ENCODE measurements at places on chromosomes 1 and 21.

GRCh38 chr21:35088319-35088771 is 39.2 kb upstream of the RUNX1 start:
- peak; percentile 63 for DNase-seq

DNA sequence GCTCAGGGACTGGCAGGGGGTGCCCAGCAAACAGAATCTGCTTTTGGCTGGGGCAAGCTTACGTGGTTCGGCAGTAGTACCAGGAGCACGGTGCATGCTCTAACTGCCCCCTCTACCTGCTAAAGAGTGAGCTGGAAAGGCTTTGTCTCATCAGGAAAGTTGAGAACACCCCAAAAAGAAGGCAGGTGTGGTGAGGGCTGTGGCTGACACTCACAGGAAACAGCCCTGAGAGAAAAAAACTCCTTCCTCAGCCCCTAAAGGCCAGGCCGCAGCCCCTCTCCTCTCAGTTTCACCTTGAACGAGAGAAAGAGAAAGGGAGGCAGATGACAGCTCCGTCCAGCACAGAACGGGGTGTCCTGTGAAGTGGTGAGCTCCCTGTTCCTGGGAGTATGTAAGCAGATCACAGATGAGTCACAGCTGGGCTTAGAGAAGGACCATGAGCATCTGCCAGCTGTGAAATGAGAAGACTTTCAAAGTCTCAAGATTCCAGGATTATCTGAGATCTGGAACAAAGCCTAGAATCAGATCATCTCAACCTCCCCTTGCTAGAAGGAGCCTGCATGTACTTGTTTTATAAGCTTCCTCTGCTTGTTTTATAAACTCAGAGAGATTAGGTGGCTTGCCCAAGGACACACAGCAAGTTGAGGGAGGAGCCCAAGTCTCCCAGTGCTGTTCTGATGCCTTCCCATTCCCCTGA is 13.4 kb downstream of the LAPTM5 start:
- DNase-seq: peak; percentile 61

DNA sequence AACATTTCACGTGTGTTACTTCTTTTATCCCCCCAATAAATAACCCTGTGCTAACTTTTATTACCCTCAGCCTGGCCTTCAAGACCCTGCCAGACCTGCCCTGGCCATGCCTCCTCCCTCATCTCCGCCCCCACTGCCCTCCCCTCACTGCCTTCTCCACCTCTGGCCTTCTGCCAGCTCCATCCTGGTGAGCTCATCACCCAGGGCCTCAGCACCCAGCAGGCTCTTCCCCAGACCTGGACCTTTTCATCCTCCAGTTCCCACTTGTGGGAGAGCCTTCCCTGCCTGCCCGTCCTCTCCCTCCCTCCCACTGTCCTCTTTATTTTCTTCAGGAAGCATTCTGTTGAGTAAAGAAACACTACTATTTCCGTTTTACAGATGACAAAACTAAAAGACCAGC is 72.0 kb downstream of the SLC66A1 start:
- DNase-seq: no peak

DNA sequence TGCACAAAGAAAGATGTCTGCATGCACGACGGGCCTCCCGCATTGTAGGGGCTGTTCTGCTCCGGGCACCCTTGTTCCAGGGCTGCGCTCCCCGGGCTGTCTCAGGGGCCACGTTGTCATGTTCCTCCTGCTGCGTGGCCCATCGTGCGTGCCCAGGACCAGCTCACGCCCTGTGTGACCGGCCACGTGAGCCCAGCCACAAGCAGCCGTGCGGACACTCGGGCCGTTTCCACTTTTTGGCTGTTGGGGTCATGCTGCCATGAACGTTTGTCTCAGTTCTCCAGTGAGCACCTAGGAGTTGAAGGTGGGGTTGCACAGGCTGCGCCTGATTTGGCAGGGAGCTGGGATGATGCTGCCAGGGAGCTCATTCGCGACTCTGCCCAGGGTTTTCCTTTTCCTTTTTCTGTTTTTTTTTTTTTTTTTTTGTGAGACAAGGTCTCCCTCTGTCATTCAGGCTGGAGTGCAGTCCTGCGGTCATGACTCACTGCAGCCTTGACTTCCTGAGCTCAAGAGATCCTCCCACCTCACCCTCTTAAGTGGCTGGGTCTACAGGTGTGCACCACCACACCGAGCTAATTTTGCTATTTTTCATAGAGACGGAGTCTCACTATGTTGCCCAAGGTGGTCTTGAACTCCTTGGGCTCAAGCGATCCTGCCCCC is 17.4 kb downstream of the PDXK start:
- no peak for DNase-seq

GRCh38 chr1:151416231-151416630 is 16.9 kb downstream of the PSMB4 start:
- no peak for DNase-seq

DNA sequence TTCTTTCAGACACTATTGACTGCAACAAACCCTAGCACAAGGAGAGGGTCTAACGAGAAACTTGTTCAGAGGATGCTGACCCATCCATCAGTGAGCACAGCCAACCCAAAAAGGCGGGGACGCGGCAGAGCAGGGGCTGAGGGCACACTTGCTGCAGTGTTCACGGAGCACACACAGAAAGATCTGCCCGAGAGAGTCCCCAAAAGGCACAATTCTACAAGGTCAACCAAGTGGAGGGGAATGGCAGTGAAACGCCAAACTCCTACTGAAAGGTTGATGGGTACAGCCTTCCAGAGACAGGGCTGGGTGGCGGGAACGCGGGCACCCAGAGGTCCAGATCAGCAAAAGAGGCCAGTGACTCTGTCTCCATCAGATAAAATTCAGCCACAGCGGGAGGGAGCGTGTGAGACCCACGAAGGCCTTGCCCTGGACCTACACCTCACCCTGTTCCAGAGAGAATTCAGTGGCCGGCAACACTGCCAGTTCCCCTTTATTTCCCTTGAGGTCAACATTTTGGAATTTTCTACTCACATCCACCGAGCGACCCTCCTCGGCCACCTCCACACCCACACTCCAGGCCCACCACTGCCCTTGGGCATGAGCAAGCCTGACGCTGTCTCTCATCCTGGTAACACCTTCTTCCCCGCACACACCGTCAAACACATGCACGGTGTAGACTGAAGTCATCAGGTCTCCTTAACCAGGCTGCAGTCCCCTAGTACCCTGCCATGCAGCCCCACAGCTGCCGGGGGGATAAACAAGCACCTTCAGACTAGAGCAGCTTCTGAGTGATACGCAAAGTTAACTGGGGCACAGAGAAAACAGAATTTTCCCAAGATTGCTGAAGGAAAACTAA is 5.5 kb downstream of the GNG4 start:
- DNase-seq: no peak

DNA sequence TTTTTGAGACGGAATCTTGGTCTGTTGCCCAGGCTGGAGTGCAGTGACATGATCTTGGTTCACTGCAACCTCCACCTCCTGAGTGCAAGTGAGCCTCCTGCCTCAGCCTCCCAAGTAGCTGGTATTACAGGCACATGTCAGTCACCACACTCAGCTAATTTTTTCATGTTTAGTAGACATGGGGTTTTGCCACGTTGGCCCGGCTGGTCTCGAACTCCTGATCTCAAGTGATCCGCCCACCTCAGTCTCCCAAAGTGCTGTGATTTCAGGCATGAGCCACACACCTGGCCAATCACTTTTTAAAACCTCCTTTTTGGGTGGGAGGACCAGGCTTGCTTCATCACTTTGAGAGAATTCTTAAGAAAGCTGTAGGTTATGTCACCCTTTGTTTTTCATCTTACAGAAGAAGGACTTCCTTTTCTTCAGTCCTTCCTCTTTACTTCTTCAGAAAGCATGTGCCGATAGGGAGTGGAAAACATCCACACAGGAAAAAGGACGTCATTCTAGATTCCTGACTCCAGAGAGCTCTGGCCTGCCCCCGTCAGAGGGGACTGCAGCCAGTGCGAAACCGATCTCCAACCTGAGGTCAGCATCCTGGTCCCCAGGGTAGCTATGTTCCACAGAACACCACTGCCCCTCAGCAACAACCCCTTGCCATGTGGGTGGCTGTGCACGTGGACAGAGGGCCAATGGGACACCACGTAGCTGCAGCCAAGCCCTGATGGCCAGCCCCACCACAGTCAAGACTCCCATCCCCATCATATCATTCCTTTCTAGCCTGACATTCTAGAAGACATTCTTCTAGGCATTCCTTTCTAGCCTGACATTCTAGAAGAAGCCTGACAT is 21.9 kb downstream of the NCF2 start:
- no peak for DNase-seq

GRCh38 chr1:201859424-201859823 is 29.3 kb upstream of the SHISA4 start:
- no peak for DNase-seq

DNA sequence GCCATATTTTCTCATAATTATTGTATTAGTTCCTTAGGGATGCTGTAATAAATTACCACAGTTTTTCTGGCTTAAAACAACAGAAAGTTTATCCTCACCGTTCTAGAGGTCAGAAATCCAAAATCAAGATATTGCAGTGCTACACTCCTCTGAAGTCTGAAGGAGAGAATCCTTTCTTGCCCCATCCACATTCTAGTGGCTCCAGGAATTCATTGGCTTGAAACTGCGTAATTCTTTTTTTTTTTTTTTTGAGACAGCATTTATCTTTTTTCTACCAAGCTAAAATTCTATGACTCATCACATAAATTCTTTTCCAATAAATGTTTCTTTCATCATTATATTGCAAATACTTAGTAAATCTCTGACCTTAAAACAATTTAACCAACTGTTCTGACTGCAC is 451.0 kb upstream of the RGS18 start:
- DNase-seq: no peak

DNA sequence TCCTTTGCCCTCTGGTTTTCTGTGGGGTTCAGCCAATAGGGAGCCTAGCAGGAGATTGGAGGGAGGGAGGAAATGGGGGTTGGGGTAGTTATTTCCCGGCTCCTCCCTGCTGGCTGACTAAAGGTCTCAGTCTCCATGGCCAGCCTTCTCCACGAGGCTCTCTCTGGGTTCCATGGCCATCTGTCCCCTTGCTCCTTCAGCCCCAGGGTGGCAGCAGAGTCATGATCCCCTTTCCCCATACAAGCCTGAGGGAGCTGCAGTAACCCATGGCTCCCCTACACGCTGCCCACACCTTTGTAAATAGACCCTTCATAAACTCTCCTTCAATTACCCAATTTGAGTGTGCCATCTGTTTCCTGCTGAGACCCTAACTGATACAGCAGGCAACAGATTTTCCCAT is 176.1 kb upstream of the CSF3R start:
- no peak for DNase-seq

- no peak for DNase-seq
Measured at GRCh38 chr1:115531631-115532264, 110.0 kb upstream of the VANGL1 start.

- no peak for DNase-seq
Measured at GRCh38 chr1:213335084-213335483, 284.0 kb downstream of the RPS6KC1 start.

DNA sequence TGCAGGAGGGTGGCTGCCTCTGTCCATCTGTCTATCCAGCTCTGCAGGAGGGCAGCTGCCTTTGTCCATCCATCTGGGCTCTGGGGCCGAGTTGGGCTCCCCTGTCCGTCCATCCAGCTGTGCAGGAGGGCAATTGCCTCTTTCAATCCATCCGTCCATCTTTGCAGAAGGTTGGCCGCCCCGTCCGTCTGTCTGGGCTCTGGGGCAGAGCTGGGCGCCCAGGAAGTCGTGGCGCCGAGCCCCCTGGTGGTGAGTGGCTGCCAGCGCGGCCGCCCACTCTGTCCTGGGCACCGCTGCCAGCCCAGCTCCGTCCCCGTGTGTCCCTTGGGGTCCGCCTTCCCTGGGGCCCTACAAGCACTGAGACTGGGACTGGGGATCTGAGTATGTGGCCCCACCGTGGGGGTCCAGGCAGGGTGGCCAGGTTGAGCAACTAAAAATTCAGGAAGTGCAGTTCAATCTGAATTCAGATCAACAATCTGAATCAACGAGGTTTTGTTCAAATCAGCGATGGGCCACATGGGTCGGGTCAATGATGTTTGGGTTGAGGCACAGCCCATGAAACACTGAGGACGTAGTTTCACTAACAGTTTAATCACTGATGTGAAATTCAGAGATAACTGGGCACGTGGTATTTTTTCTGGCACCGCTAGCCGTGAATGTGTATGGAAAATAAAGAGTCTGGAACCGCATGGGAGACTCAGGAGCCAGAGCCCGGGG is 99.1 kb upstream of the ACTRT2 start:
- peak; percentile 27 for DNase-seq

DNA sequence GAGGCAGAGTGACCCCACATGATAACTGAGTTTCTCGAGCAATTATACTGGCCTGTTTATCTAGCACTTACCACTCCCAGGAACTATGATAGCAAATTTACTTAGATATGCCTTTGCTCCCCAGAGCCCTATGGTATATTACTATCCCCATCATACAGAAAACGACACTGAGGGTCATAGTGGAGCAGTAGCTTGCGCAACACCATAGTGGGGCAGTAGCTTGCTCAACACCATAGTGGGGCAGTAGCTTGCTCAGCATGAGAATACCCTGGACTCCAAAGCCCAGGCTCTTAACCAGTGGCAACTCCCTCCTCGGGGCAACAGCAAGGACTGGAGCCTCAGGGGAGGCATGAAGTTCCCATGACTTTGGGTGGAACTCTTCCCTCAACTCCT is 211.9 kb downstream of the NPHP4 start:
- no peak for DNase-seq

DNA sequence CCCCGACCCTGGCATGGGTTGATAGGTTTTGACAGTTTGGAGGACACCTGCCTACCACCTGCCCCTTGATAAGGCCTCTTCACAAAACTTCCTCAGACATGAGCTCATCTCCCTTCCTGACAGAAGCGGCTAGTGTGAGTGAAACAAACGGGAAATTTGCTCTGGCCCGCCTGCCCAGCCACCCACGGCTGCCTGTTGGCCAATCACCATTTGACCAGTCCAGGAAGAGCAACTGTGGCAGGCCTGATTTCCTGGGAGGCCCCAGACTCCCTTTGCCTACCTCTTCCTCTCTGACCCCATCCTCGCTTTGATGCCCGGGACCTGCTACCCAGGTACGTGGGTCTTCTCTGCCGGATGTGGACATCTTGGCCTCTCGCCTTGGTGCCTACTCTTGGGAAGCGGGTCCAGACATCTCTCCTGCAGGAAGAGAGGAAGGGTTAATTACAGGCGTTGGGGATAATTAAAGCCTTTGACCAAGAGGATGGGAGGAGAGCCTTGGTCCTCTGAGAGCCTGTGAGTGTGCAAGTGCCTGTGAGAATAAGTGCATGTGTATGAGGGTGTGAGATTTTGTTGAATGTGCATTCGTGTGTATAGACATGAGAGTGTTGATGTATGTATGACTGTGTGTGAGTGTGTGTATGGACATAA is 1.1 kb upstream of the EPHA2 start:
- DNase-seq: no peak

- DNase-seq: no peak
Measured at GRCh38 chr1:91784616-91785015, 101.3 kb downstream of the TGFBR3 start.

DNA sequence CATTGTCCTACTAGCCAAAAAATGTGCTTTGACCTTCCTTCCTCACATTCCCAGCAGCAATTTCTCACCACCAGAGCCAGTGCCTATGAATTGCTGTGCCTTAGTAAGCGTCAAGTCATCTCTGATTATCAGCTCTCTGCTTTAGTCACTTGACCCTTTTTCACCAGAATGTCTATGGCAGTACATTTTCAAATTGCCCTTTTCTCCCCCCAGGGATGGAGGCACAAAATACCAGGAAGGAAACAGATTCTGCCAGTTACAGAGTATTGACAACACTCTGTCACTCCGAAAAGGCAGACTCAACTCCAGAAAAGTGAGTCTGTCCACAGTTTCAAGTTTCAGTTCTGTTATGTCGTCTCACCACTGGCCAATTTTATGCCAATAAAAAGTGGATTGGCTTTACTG is 167.4 kb downstream of the TNFSF18 start:
- DNase-seq: peak; percentile 83

GRCh38 chr1:3080053-3080955 is 11.3 kb downstream of the PRDM16 start:
- DNase-seq: no peak

GRCh38 chr1:91877574-91878208 is 8.3 kb downstream of the TGFBR3 start:
- DNase-seq: peak; percentile 77
